NCI-H1930 (cell line): ENCODE measurements at places on chromosomes 2 and 18.

DNA sequence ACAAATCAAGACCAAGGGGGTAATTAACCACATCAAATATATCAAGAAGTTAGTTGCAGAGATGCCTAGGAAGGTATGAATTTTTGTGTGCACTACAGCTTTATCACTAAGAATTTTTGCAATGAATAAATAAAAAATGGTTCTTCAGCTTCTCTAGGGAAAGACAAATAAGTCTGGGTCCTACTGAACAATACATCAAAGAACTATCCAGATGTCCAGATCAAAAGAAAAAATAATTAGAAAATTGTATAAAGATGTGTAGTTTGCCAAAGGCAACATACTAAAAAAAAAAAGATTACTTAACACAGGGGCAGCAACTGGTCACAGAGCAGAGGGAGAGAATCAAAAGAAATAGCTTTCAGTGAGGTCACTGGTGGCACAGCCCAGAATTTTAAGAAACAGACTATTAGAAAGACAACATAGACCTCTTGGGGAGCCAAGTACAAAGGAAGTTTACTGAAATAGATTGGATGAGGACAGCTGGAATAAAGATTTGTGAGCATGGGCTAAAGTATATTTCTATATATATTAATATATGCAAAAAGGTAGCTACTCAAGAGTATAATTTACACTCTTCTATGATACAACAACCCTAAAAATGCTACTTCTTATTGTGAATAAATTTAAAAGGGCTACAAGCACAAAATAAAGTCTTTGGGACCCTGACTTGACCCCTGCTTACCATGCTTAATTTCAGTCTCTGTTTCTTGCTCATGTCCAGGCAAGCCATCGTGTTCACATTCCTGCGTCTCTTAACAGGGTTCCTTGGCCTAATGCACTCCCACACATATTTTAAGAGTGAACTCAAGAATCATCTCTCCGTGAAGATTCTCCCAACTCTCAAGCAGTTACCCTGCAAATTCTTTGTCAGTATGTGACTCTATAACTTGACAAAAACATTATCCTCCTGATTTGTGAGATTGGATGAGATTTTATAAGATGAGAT is 99.0 kb upstream of the GRB14 start:
- DNase-seq, result no peak

GRCh38 chr18:28062443-28062842 is 114.5 kb downstream of the CDH2 start:
- no peak for DNase-seq

- no peak for DNase-seq
These were observed 69.6 kb downstream of the ACVR1C start for GRCh38 chr2:157559061-157559460.

DNA sequence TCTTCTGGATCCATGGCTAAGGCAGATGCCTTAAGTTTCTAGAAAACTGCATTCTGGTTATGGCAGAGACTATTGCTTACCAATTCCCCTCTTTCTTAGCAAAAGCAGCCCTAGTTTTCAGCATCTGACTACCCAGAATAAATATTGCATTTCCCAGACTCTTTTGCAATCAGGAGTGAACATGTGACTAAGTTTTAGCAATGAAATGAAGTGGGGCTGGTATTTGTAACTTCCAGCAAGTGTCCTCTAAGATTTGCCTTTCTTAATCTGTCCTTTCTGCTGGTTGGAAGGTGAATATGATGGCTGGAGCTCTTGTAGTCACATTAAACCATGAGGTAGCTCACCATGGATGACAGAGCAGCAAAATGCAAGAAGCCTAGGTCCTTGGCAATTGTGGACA is 132.9 kb upstream of the PKDCC start:
- DNase-seq, result no peak

DNA sequence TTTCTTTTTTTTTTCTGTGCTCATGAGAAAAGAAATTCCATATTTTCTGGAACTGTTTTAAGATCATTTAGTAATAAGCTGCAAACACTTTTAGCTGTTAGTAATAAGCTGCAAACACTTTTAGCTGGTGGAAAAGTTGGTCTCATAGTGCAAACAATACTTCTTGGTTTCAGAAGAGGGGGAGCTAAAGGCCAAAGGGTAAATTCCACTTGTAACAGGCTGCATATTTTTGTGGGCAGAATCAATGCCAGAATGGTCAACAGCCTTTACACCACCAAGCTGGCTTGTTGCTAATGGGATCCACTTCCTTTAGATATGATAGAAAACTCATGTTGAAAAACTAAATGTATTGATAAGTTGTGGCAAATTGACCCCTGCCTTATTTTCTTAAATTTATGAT is 356.8 kb downstream of the NR4A2 start:
- no peak for DNase-seq

DNA sequence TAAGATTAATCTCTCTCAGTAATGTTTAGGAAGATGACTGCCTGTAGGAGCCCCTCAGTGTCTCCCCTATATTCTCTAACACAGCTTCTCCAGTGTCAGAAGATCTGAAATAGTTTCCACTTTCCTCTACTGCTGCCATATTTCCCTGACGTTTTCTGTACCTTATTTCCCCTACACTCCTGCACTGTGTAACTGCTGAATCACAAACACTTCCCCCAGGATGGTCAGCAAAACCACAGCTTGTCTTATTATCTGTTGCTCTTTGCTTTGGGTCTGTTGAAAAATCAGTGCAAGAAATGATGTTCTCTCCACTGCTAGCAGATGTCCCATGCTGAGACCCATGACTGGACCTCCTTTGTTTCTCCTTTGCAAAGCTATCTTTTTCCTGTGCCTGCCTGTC is 441.7 kb downstream of the EPHA4 start:
- no peak for DNase-seq

DNA sequence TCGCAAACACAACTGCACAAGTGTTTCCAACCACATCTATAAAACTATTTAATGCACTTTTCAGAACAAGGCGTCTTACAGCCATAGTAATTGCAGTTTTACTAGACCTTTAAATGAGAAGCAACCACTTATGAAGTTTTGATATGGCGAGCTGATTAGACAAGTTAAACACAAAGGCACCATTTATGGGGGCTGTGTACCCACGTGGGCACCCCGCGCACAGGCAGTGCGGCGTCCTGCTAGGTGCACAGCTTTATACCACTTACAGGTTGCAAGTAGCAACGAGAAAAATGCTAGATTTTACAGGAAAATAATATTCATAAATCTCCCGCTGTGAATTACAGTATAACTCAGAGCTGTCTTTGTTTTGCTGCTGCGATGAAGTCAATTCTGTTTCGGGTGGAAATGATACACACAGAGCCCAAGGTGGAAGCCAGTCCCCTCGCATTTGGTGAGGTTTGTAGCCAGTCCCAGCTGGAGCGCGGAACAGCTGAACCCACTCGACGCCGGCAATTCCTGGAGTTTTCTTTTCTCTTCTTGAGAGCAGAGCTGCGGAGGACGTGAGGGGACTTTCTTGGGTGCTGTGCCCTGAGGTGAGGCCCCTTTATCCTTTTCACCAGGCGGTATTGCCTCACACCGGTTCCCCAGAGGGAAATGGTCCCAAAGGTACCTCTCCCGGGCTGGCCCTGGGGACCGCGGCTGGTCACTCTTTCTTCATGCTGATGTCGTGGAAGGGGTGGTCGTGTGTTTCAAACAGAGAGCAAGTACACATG is 76.7 kb downstream of the PTGR3 start:
- DNase-seq, result no peak

DNA sequence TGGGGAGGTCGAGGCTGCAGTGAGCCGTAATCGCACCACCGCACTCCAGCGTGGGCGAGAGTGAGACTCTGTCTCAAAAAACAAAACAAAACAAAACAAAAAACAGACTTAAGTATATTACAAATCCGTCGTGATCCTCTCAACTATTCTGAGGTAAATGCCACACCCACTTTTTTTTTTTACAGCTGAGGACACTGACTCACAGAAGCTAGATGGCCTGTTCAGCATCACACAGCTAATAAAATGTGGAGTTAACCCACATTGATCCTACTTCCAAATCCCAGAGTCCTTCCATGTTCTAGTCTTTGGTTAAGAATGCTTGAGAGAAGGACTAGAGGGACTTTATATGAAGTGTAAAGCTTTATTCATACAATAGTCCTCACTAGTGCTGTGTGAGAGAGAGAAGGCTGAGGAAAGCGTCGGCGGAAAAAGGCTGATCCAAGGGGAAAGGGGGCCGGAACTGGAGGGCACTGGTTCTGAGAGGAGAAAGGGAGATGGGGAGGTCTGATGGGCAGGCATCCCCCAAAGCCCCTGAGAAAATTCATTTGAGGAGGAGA is 627 bp downstream of the RNF25 start:
- no peak for DNase-seq

DNA sequence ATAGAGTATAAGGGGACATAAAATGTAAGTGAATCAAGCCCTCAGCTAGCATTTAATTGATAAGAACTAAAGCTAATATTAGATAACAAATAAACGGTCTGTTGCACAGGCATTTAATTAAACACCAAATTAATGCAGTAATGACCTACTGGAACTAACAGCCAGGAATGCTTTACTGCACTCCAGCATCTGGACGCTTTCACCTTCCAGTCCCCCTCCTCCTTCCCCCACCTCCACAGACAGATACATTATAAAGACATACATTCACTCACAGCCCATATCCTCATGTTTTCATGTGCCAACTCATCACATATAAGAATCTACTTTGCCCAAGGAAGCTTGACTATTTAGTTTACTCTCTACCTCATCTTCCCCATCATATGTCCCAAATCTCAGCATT is 337.4 kb upstream of the PIK3C3 start:
- DNase-seq, result no peak

DNA sequence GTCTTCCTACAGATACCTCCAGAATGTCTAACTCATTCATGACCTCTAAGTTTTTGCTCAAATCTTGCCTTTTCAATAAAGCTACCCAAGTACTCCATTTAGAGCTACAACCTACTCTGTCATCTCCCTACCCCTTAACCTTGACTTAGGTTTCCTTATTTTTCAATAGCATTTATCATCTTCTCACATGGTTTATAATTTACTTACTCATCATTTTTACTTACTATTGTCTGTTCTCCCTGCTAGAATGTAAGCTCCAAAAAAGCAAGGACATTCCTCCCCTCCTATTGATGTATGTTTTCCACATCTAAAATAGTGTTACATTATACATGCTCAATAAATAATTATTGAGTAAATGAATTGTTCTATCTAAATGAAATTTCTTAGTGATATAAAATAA is 3.1 kb upstream of the GCA start:
- DNase-seq, result no peak

DNA sequence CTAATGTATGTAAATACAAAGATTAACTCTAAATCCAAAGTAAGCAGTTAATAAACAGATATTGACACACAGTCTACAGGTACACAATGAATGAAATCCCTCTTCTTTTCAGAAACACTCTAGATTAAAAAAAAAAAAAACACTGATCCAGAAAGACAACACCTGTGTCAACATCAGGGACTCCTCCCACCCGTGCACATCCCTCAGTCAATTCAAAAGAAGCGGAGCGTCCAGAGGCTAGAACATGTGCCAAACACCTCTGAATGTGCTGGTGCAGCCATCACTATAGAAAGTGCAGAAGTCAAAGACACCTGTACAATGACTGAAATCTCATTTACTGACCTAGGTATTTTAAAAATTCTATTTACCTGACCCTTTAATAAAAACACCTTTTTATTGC is 622.6 kb upstream of the ID2 start:
- no peak for DNase-seq

DNA sequence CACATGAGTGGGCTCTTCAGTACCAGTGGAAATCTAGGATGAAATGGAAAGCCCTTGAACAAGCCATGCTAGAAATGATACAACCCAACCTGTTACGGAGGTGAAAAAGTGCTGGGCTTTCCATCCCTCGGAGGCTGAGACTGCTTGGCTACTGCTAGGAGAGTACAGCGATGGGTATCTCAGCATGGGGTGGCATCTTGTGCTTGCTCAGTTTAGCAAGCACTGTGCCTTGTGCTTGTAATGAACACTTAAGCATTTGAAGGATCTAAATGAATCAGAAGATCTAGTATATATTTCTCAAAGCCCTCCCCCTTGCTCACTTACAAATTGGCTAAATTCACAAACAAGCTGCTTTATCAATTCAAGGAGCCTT is 44.3 kb upstream of the EHBP1 start:
- no peak for DNase-seq

- DNase-seq, result no peak
These were observed 745 bp upstream of the BZW1 start for GRCh38 chr2:200810998-200811332.

GRCh38 chr18:76691800-76692199 is 130.6 kb upstream of the ZNF236 start:
- no peak for DNase-seq

- no peak for DNase-seq
These were observed 7.2 kb downstream of the RND3 start for GRCh38 chr2:150480241-150480640.

DNA sequence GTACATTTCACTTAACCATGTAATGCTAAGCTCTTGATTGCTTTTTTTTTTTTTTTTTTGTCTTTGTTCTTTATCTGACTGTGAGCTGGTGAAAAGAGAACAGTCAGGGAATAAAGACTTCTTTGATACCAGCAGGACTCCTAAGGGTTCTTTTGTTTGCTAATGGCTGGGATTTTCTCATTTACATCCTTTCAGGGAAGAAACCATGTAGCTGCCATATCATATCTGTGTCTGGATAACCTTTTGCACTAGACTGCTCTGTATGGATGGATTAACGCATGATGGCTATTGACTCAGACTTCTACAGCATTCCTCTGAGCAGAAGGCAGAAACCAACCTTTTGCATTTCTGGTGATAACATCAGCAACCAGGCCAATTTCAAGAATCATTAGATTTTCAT is 504.0 kb downstream of the LRRTM4 start:
- DNase-seq, result no peak

GRCh38 chr2:75157435-75157834 is 41.9 kb downstream of the TACR1 start:
- DNase-seq, result no peak

GRCh38 chr2:28414583-28414982 is 21.9 kb downstream of the FOSL2 start:
- no peak for DNase-seq

GRCh38 chr18:54440292-54440691 is 82.6 kb downstream of the C18orf54 start:
- no peak for DNase-seq

- DNase-seq, result no peak
These were observed 17.7 kb downstream of the PAX8 start for GRCh38 chr2:113260991-113261390.

GRCh38 chr2:209970271-209970670 is 32.2 kb upstream of the RPE start:
- DNase-seq, result no peak

- no peak for DNase-seq
These were observed 206.6 kb upstream of the RBMS1 start for GRCh38 chr2:160700021-160700814.

DNA sequence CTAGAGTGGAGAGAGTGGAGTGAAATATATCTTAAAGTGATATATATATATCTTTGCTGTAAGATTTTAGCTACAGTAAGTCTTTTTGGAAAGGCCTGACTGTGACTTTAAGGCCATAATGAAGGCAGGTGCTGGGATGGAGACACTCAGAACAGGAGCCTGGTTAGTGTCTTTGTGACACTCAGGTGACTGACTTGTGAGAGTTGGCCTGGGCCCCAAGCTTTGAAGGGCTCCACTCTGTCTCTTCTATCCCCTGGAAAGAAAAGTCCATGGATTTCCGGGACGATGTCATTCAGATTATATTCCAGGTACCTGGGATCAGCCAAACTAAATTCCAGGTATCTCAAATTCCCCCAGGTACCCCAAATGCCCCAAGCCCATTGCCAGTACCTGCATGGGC is 276.6 kb downstream of the PDE11A start:
- no peak for DNase-seq

GRCh38 chr18:44773640-44774155 is 93.0 kb downstream of the SETBP1 start:
- no peak for DNase-seq
